ENCODE measurements at places on chromosomes 4 and X.
A peak's percentile ranks its signal among the peaks of the same experiment; 100 is the strongest.

DNA sequence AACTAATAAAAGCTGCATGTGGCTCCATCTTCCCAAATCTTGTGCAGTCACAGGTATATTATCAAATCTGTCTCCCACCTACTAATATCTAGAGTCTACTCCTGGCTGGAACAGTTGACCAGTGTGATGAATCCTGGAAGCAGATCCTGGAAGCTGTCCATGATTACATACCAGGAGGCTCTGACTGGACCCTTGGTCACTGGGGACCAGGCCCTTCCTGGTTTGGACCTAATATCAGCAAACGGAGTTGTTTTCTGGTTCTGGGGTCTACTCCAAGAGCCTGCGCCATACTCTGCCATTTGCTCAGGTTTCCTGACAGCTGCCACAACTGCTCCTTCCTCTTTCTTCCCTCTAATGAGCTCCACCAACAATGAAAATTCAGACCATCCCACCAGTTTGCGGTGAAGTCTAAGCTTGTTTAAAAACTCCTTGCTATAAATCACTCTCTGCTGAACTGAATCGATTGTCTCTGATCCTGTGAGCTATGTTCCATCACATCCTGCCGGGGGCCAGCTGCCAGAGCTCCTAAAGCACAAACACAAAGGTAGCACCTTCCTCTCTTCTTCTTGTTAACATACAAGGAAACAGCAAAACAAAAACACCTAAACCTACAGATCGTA lies 114.2 kb downstream of the PALLD start:
- DNase-seq = no peak

GRCh38 chr4:22607382-22607781 lies 85.4 kb upstream of the GBA3 start:
- peak; percentile 7 for DNase-seq

DNA sequence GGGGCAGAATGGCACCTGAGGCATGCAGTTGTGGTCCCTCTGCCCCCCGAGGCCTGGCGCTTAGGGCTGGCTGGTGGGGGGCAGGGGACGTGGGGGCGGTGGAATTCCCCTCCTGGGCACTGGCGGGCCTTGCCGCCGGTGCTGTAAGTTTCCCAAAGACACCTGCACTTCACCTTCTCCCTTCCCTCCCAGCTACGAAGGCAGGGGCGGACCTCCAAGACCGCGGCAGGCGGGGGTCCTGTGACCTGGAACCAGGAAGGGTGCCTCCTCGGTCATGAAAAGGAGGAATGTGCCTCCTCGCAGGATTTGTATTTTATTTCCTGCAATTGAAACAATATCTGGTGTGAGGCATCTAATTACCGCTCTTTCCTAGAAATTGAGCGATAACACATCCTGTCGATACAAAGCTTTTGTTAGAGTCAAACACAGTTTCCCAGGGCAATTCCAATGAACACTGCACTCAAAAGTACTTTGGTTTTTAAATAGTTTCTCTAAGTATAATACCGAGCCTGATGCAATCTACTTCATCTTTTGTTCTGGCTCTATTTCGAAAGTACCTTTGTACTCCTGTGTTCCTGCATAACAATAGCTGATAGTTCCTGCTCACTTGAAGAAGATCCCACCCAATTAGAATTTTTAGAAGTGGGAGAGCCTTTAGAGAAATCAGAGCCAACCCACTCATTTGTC lies 12.3 kb upstream of the ADRA2C start:
- DNase-seq = no peak

- no peak for DNase-seq
Observed at GRCh38 chrX:50618788-50619558, 148.3 kb upstream of the DGKK start.

DNA sequence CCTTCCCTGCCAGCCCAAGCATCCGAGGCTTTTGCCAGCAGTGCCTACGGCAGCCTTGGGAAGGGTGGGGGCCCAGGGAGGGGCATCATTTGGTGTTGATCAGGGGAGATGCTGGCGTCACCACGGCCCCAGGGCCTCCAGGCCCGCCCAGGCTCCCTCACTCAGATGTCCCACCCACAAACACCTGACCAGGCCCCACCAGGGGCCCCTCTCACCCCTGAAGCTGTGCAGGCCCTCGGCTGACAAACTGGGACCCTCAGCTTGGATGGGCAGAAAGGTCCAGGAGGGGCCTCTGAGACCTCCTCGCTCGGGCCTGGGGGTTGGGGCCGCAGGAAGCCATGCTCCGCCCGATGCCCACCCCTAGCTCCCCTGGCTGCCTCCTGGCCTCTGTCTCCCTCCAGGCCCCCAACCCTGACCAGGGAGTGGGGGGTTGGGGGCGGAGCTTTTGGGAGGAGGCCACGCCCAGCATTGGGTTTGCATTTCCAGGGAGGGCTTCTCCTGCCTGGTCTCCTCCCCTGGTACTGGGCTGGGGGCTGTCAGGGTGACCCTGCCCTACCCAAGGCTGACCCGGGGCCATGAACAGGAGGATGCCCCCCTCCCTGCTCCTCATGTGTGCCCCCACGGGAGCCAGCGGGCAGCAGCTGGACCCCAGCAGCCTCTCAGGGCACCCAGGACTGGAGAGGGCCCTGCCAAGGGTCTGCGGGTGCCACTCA lies 33.4 kb upstream of the SPON2 start:
- no peak for DNase-seq

- DNase-seq = no peak
Observed at GRCh38 chr4:167616476-167616875, 382.2 kb upstream of the SPOCK3 start.

- DNase-seq = no peak
Observed at GRCh38 chr4:181213551-181213950, 1029.7 kb upstream of the TENM3 start.

- no peak for DNase-seq
Observed at GRCh38 chr4:115234405-115235093, 121.1 kb upstream of the NDST4 start.

DNA sequence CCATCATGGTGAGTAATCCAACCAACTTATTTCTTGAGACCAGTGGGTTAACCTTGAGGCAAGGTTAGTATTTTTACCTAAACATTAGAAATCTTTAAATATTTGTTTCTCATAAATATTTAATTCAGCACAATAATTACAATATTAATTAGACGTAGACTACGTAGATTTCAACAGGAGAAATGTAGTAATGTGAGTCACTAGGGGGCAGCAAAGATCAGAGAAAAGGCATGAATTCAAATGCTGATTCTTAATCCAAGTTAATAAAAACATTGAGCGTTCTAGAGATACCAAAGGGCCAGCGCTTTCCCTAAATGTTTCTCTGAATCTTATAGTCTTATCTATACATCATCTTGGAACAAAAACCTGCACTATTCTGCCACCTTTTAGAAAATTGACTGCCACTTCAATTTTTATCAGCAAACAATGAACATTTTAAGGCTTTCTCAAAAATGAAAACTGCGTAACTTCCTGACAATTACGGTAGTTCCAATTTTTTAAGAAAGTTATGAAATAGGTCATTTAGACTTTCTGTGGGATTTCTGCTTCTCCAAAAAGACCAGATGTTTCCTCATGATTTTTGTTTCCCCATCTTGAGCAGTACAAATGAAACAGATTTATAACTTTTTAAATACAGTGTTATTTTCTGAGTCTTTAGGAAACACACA lies 180.7 kb downstream of the GASK1B start:
- DNase-seq = no peak

DNA sequence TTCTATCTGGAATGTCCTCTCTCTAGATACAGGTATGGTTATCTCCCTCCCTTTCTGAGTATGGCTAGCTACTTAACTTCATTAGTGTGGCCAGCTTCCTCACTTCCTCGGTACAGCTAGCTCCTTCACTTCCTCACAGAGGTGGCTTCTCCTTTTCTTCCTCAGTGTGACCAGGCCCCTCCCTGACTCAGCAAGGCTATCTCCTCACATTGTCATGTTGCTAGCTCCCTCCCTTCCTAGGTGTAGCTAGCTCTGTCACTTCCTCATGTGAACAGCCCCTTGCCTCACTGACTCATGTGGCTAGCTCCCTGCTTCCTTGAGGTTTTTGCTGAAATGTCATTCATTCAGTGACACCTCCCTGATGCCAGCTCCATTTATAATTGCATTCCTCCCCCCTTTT lies 67.3 kb upstream of the DDIT4L start:
- no peak for DNase-seq

- no peak for DNase-seq
Observed at GRCh38 chrX:87636533-87636932, 118.9 kb downstream of the KLHL4 start.

GRCh38 chrX:13115146-13115855 lies 70.9 kb upstream of the FAM9C start:
- no peak for DNase-seq

- no peak for DNase-seq
Observed at GRCh38 chr4:57090079-57090478, 20.1 kb downstream of the IGFBP7 start.

- DNase-seq = no peak
Observed at GRCh38 chrX:135512508-135513129, 7.8 kb upstream of the INTS6L start.

GRCh38 chr4:138595171-138595570 lies 353.0 kb upstream of the SLC7A11 start:
- DNase-seq = no peak

- no peak for DNase-seq
Observed at GRCh38 chr4:126306152-126306869, 991.6 kb downstream of the FAT4 start.

DNA sequence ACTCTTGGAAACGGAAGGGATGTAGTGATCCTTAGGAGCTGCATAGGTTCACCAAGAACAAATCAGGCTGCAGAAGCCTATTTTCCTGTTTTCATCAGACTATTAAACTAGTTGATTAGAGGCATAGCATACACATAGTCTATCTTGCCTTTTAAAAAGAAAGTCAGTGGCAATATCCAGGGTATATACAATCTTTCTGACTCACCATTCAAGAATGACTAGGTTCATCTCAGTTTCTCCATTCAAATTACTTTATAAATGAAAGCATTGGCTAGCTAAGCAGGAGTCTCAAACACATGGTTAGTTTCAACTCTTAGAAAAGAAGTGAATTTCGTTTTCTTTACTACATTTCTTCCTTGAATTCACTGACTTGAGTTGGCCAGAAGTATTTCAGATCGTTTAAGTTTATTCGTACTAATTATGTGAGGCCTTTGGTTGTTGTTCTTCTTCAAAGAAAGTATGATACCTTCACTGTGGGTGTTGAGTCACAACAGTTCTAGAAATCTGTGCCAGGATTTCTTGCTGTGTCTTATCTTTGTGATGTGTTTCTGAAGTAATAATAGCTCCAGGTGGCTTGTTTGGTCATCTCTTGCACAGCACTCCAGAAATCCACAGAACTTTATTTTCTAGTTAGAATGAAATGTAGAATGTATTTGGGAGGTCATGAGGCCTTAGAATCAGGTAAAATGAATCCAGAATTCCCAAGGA lies 88.2 kb downstream of the AWAT2 start:
- DNase-seq = no peak

GRCh38 chr4:2292646-2293108 lies 30.8 kb upstream of the MXD4 start:
- no peak for DNase-seq

DNA sequence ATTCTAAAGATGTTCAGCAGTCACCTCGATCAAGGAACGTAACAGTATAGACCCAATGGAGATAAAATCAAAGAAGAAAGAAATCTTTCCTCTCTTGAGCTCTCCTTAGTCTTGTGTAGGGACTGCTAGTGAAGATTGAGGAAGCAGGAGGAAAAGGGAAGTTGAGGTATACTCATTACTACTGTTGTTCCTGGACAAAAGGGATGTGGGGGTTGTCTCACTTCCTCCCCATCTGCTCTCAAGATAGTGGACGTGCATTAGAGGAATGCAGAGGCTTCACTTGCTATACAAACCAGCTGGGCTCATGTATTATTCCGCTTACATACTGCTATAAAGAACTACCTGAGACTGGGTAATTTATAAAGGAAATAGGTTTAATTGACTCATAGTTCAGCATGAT lies 208.9 kb upstream of the ARHGEF9 start:
- DNase-seq = no peak

- no peak for DNase-seq
Observed at GRCh38 chrX:9835585-9836210, 49.5 kb downstream of the SHROOM2 start.

DNA sequence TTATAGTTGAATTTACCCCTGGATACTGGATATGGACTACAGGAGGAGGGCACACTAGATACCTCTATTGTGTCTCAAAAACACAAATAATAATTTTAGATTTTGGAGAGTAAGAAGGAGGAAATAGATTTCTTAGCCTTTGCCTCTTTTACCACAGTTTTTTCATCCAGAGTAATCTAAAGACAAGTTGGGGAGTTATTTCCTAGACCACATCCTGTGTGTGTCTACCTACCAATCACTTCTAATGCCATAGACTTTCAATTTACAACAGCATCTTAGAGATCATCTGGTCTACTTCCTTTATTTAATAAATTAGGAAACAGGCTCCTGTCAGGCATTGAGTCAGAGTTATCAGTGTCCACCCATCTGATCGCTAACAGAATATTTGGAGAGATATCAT lies 191.5 kb downstream of the EDA start:
- DNase-seq = no peak

DNA sequence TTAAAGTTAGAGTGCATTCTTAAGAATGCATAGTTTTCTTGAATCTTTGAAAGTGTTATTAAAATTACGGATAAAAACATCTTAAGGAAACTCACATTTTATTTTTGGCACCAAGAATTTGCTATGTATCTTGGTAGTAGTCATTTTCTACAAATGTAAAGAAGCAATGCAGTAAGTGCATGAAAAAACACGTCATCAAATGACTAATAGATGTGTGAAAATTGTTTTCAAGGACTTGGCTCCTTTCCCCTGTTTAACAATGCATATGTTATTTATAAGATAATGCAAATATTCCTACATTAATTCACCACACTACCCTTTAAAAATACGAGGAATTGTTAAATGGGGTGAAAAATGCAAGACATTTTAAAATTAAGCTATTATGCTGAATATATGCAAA lies 461.2 kb upstream of the PCDH7 start:
- DNase-seq = no peak

DNA sequence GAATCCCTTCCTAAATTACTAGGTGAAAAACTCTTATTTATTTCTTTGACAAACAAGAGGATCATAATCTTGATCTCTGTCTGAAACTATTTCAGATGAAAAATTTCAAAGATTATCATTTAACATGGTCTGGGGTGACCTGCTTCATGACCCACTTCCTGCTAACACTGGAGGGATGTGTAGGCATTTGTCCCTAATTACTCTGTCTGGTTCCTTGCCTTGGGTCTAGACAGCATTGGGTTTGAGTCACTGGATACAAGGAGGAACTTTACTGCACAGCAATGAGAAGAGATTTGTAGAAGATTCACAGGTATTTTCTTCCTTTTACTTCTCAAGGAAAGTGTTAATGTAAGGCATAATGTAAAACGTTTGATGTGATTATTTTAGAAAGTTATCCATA lies 67.9 kb downstream of the LEF1 start:
- no peak for DNase-seq

GRCh38 chr4:13957871-13958270 lies 330.3 kb upstream of the BOD1L1 start:
- DNase-seq = no peak

DNA sequence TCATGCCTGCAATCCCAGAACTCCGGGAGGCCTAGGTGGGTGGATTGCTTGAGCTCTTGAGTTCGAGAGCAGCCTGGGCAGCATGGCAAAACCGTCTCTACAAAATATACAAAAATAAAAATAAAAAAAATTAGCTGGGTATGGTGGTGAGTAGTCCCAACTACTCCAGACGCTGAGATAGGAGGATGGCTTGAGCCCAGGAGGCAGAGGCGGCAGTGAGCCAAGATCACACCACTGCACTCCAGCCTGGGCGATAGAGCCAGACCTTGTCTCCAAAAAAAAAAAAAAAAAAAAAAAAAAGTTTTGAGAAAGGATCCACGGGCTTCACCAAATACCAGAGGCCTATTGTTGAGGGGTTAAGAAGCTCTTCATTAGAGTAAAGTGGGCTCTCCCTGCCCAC lies 8.0 kb downstream of the SUPT20HL2 start:
- DNase-seq = no peak

Data from stimulated activated CD8-positive, alpha-beta memory T cell treated with anti-CD3 and anti-CD28 coated beads, Interleukin-12 subunit alpha, Interleukin-12 subunit beta, amount 100 ng/mL, for 1 hour (primary cell).